ENCODE measurements at places on chromosomes 1 and 21.

GRCh38 chr1:110040548-110040947 is 6.1 kb downstream of the STRIP1 start:
- no peak for DNase-seq

GRCh38 chr1:153390938-153391710 is at the start of gene S100A8:
Gene S100A8, minus strand, starts transcription at chr1:153391073. Its CDS starts 538 bp downstream, at chr1:153390535.
- no peak for DNase-seq

- DNase-seq = no peak
Measured at GRCh38 chr1:24969596-24970398, 39.7 kb upstream of the RUNX3 start.

DNA sequence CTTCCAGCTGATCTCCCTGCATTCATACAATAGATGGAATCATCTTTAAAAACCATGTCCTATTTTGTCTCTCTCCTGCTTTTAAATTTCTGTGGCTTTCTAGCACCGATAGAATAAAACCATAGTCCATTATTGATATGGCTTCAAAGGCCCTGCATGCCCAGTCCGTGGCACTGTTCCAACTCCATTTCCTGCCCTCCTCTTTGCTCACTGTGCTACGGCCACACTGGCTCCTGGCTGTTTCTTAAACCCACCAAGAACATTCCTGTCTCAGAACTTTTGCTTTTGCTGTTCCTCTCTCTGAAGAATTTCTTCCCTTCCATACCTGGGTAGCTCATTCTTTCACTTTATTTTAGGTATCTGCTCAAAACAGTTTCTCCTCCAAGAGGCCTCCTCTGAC is 7.2 kb downstream of the SLAMF1 start:
- no peak for DNase-seq

GRCh38 chr1:212341090-212341489 is 55.9 kb downstream of the PPP2R5A start:
- DNase-seq = no peak

- peak; percentile 61 for DNase-seq
Measured at GRCh38 chr1:109277434-109278204, 5.3 kb downstream of the PSRC1 start.

DNA sequence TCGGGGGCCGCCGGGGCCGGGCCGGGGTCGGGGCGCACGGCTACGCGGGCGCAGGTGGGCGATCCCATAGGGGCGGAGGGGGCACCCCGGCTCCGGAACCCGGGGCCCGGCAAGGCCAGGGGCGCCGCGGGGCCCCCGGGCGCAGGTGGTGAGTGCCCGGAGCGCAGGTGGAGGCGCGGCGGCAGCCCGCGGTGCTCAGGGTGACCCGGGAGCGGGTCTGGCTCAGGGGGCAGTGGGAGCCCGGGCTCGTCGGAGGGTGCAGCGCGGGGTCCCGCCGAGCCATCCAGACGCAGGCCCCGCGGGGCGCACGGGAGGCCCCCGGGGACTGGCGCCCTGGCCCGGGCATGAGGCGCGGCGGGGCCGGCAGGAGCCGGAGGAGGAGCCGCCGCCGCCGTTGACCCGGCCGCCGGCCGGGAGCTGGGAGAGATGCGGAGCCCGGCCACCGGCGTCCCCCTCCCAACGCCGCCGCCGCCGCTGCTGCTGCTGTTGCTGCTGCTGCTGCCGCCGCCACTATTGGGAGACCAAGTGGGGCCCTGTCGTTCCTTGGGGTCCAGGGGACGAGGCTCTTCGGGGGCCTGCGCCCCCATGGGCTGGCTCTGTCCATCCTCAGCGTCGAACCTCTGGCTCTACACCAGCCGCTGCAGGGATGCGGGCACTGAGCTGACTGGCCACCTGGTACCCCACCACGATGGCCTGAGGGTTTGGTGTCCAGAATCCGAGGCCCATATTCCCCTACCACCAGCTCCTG is 489 bp downstream of the CELSR2 start:
- no peak for DNase-seq

DNA sequence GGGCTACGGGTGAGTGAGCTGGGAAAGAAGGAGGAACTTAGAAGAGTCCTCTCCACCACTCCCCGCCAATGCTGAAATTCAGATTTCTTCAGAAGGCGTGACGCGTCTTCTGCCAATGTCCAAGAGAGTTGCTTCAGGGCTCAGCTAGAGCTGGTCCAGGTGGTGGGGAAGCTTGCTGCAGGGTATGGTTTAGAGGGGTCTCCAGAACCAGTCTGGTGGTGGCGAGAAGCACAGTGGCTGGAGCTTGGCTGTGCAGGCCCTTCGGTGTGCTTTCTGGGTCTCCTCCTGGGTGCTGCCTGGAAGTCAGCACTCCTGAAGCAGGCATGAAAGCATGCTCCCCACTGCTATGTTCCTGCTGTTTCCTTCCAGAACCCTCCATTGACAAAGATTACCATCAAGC is 387.2 kb downstream of the PTPRU start:
- DNase-seq = no peak

DNA sequence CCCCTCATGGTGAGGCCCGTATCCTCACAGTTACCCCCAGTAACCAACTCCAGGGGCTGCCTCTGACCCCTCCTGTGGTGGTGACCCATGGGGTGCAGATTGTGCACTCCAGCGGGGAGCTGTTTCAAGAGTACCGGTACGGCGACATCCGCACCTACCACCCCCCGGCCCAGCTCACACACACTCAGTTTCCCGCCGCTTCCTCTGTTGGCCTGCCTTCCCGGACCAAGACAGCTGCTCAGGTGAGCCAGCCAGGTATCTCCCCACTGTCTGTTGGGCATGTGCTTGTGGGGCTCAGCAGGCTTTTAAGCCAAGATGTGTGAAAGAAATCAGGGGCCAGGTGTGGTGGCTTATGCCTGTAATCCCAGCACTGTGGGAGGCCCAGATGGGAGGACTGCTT is 39.9 kb downstream of the ZBTB17 start:
- no peak for DNase-seq

DNA sequence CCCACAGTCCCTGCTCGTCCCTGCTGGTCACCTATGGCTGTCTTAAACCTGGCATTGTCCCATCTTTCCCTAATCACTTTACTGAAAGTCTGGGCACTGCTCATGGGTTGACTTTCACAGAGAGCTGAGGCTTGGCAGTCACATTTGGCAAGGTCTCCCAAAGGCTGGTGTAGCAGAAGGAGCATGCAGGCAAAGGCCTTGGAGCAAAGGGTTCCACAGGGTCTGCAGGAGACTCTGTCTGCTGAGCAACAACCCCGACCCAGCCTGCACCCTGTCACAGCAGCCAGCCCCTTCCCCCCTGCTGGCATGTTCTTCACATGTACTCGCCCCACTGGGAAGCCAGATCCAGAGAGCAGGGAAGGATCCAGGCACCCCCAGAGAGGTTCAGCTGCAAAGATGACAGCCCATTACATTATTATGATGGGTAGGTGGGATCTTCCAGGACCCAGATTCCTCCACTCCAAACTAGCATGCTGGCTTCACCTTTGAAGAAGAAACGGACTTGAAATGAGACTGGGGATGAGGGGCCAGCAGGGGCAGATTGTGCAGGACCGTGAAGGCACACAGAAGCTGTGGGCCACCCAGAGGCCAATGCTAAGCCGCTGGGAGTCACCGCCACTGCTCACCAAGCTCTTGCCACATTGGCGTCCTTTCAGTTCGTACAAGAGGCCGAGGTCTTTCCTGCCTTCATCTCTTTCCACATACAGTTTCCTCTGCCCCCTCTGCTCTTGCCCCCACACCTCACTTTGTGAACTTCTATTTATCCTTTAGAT is 14.2 kb upstream of the TMEM125 start:
- no peak for DNase-seq

DNA sequence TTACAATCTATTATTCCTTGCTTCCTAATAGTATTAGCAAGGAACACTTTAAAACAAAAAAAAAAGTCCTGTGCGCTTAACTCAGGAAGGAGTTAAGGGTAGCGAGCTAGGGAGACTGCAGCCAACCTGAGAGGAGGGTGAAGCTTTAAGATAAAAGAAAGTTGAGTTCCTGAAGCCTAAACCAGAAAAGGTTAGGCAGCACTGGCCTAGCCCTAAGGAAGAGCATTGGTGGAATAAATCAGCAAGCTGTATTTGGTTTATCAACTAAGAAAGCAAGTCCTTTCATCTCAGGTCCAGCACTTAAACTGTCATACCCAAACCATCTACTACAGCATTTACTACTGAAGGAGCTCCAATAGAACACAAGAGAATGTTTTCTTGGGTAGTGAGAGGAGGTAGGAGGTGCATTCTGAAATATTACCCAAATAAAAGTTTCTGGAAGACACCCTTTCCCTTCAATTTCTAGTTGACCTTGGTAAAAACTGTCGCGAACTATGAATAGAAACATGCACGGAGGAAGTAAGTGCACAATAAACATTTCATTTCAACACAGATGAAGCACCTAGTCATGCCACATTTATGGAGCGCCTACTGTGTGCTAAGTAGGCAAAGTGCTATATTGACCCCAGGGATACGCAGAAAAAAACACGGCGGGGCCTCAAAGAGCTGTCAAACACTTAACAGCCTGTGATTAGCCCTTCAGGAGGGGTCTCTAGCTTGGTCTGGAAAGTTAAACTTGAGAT is 1.3 kb downstream of the GLRX2 start:
- DNase-seq = no peak

GRCh38 chr1:66436378-66437135 is 97.4 kb upstream of the SGIP1 start:
- peak; percentile 53 for DNase-seq

- DNase-seq = no peak
Measured at GRCh38 chr1:82454431-82454830, 653.7 kb downstream of the ADGRL2 start.

GRCh38 chr1:66769512-66770229 is 17.4 kb downstream of the DYNLT5 start:
- DNase-seq = no peak

GRCh38 chr1:105027838-105028471 is 1278.3 kb downstream of the AMY1C start:
- DNase-seq = no peak

DNA sequence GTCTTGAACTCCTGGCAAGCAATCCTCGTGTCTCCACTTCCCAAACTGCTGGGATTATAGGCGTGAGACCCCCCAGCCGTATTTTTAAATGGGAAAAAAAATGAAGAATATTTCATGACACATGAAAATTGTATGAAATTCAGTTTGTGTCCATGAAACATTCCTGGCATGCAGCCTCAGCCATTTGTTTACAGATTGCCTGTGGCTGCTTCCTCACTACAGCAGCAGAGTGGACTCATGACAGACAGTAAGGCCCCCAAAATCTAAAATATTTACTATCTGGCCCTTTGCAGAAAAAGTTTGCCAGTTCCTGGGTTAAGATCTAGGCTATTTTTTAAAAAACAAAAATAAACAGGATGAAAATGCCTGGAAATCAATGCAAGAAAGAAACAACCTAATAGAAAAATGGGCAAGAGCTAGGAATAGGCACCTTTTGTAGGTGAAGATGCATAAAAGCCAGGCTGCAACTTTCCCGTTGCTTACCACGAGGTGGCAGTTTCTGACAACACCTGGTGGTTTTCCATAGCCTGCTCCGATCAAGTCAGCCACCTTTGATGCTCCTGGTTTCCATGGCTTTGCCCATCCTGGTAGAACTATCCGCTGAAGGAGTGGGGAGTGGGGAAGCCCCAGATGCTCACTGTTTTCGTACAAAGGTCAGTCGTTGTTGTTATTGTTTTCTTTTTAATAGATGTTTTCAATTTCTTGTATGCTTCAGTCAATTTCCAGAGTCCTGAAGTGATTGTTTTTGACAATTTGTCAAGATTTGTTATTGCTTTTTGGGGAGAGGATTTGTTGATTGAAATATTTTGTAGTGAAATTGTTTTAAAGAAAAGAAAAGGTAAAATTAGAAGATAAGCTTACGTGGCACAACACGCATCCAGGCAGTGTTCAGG is 24.3 kb downstream of the UBE2Q1 start:
- no peak for DNase-seq

DNA sequence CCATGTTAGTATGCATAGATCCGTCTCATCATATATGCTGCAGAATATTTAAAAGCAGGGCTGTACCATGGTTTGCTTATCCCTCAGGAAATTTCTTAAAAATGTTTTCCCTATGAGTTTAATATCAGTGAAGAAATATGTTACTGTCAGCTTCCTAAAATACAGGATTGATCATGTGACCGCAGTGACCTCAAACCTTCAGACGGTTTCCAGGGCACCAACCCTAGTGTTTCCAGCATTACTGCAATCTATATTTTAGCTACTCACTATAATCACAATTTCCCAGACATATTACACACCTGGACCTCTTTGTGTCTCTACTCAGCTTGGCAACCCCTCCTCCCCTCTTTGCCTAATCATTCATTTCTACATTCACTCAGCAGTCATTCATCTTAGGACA is 7.7 kb upstream of the SDHB start:
- no peak for DNase-seq

GRCh38 chr21:38988509-38989378 is 183.0 kb downstream of the ETS2 start:
- no peak for DNase-seq

DNA sequence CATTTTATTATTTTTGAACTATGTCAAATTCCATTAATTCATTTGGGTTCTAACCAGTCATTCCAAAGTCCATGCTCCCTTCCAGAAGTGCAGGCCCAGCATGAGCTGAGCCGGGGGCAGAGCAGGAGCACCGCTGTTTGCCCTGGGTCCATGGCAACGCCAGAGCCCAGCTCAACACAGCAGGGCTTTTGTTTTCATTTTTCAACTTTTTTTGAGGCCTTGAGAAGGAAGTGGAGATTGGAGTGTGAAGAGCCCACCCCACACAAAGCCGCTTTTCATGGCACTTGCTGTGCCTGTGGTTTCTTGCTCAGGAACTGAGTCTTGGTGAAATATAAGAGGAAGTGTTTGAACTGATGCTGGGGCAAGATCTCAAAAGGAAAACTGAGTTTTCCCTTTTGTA is 13.2 kb upstream of the PRMT2 start:
- no peak for DNase-seq

GRCh38 chr1:12339396-12339795 is 109.6 kb downstream of the VPS13D start:
- no peak for DNase-seq

DNA sequence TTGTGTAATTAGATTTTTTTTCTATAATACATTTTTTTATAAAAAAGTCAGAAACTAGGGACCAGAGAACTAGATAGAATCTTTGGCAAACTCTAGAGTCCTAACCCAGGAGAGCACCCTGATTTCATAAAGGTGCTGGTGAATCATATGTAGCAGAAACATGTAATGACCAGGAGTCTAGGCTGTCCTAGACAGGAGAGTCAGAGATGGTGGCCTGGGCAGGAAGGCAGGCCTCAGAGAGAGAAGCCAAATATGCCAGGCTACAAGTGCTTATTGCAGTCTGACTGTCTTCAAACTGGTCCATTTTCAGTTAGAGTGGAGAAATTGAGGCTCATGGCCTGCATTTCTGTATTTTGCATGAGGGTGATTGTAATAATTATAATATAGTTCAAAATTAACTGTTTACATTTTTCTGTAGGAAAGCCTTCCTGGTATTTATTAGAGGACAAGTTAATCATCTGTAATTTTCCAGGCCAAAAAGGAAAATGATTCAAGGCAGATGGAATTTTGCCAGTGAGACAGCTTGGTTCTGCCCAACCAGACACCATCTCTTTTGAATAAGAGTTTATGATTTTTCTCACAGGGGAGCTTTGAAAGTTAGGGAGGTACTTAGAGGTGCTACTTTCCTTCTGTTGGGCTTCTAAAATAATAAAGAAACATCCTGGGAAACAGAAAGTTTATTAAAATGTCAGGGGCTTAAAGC is 129.8 kb downstream of the S1PR1 start:
- no peak for DNase-seq

GRCh38 chr1:15953294-15953771 is 22.6 kb downstream of the ZBTB17 start:
- no peak for DNase-seq
